Suppressor macrophage (primary cell): ENCODE measurements at places on chromosomes 6 and 20.

DNA sequence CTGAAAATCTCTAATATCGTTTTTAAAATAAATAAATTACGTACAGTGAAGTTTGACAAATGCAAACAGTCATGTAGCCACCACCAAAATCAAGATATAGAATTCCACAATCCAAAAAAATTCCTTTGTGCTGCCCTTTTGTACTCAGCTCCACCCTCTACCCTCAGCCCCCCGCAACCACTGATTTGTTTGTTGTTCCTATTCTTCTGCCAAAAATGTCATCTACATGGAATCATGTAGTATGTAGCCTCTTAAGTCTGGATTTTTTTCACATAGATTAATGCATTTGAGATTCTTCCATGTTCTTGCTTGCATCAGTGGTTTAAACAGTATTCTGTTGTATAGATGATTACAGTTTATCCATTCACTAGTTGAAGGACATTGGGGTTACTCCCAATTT lies 8.5 kb upstream of the REPS1 start:
- DNase-seq: no peak

GRCh38 chr6:62612471-62612870 lies 326.4 kb upstream of the KHDRBS2 start:
- no peak for DNase-seq

GRCh38 chr6:17101422-17102257 lies at the start of gene STMND1:
Gene STMND1 (plus strand): TSS chr6:17102050. CDS start chr6:17102258, 208 bp downstream.
- peak; percentile 22 for DNase-seq

DNA sequence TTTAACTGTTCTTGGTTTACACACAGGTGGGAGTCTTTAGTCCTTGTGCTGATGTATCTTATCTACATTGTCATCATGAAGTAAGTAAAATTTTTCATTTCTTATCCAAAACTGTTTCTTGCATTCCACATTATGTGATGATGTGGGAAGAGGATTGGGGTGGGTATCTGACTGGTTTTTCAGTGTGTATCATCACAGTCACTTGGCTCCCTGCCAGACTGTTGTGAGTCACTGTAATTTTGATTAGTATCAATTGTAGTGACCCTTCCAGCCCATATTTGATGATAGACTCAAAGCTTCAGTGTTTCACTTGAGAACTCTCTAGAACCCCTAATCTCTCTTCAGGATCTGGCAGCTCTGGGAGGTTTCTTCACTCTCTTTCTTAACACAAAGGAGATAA lies 84.5 kb upstream of the RIN2 start:
- no peak for DNase-seq

- no peak for DNase-seq
Measured at GRCh38 chr6:137536104-137536773, 42.0 kb upstream of the OLIG3 start.
